ENCODE measurements at places on chromosomes 1 and 21. TPM values are rescaled to one million over a fixed set of nuclear protein-coding genes. Genes with fewer than 3 reads are reported as not detected.

Gene GBP6
- 0.29 TPM for total RNA-seq

Gene GOLPH3L
- total RNA-seq, result 40.5 TPM

Gene SPRR3
- total RNA-seq, result 155 TPM

Gene CFAP107
- 2.7 TPM for total RNA-seq

Gene GUCA2A
- total RNA-seq, result 2.9 TPM

Gene ALX3
- 1.4 TPM for total RNA-seq

Gene PPFIA4
- total RNA-seq, result 4.9 TPM

Gene LCE2A
- total RNA-seq, result not detected

Gene CDCA8
- total RNA-seq, result 35.1 TPM

Gene DNAJC6
- total RNA-seq, result 4.1 TPM

Gene LEFTY2
- total RNA-seq, result not detected

Gene OR14C36
- total RNA-seq, result not detected

DNA sequence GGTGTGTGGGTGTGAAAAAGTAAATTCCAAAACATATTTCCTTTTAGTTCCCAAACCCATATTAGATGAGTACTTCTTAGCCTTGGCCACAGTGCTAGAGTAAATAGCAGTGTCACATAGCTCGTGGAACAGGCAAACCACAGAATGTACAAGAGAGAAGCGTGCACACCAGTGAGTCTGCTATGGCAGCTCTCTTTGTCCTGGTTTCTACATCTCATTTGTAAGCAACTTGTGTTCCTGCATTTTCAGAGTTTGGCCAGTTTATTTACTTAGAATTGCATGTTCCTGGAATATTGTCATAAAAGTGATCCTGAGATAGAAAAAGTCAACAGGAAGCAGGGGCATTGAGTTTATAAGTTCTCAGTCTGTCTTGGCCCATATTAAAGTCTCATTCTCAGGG lies 142.1 kb downstream of the DHRS3 start:
- peaks cover 90% of the 10 kb centered on the region for H3K4me1 ChIP-seq
- peak overlapping the region; percentile 74 for H3K4me3 ChIP-seq
- no peaks in the 10 kb centered on the region for H3K27me3 ChIP-seq
- peak overlapping the region; percentile 95 for H3K27ac ChIP-seq
- DNase-seq, result no peak

- no peaks in the 10 kb centered on the region for H3K27me3 ChIP-seq
- peak overlapping the region; percentile 51 for H3K4me3 ChIP-seq
- H3K4me1 ChIP-seq, result peaks cover 17% of the 10 kb centered on the region
- DNase-seq, result no peak
- no peaks in the 10 kb centered on the region for H3K36me3 ChIP-seq
Measured at GRCh38 chr1:198656500-198656932, 17.7 kb downstream of the PTPRC start.

GRCh38 chr1:90850898-90851710 lies 134.0 kb upstream of the BARHL2 start:
- H3K27ac ChIP-seq, result peak overlapping the region; percentile 69
- peaks cover 3% of the 10 kb centered on the region for H3K4me1 ChIP-seq
- H3K36me3 ChIP-seq, result peaks cover 4% of the 10 kb centered on the region
- H3K27me3 ChIP-seq, result peaks cover 52% of the 10 kb centered on the region
- peak; percentile 87 for DNase-seq

GRCh38 chr21:43602266-43603232 lies 56.7 kb downstream of the HSF2BP start:
- no peak for DNase-seq
- H3K27ac ChIP-seq, result no peak overlapping the region
- H3K27me3 ChIP-seq, result no peaks in the 10 kb centered on the region
- H3K36me3 ChIP-seq, result no peaks in the 10 kb centered on the region
- H3K4me3 ChIP-seq, result no peak overlapping the region

DNA sequence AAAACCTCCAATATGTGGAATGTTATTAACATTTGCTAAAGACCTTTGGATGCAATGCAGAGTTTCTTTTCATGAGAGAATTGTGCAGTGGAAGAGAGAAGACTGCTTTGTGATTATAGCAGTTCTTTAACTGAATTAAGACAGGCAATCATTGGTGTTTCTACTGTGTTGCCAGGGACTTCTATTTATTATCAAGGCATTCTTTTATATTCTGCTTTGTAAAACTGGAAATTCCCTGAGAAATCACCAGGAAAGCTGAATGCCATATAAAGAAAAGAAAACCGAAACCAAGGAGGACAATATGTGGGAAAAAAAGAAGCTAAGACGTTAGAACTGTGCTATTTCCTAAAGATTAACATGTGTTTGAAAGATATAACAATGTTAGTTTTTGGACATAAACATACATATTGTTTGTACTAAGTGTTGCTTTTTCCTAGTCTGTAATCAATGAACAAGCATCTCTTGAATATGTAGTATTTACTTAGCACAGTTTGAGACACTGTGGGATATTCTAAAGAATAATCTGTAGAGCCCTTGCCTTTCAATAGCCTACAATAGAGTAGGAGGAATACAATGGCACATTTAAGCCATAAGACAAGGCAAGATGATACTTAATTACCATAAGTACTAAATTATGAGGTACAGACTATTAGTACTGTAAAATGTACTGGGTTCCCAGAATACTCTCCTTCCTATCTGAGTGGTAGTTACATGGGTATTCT lies 47.1 kb downstream of the EXTL2 start:
- no peaks in the 10 kb centered on the region for H3K36me3 ChIP-seq
- DNase-seq, result no peak
- no peak overlapping the region for H3K4me3 ChIP-seq
- no peak overlapping the region for H3K27ac ChIP-seq

GRCh38 chr1:29460041-29460610 lies 223.8 kb downstream of the PTPRU start:
- H3K4me3 ChIP-seq, result no peak overlapping the region
- H3K27me3 ChIP-seq, result peaks cover 3% of the 10 kb centered on the region
- H3K4me1 ChIP-seq, result peaks cover 5% of the 10 kb centered on the region
- no peaks in the 10 kb centered on the region for H3K36me3 ChIP-seq
- DNase-seq, result no peak
- no peak overlapping the region for H3K27ac ChIP-seq

GRCh38 chr1:106290805-106291501 lies 765.5 kb upstream of the PRMT6 start:
- H3K36me3 ChIP-seq, result no peaks in the 10 kb centered on the region
- no peaks in the 10 kb centered on the region for H3K27me3 ChIP-seq
- H3K4me3 ChIP-seq, result no peak overlapping the region
- H3K27ac ChIP-seq, result no peak overlapping the region

- H3K4me1 ChIP-seq, result peaks cover 19% of the 10 kb centered on the region
- H3K27ac ChIP-seq, result peak overlapping the region; percentile 96
- no peaks in the 10 kb centered on the region for H3K36me3 ChIP-seq
- no peak for DNase-seq
- no peaks in the 10 kb centered on the region for H3K27me3 ChIP-seq
Measured at GRCh38 chr1:117569856-117570255, 36.0 kb upstream of the TENT5C start.

DNA sequence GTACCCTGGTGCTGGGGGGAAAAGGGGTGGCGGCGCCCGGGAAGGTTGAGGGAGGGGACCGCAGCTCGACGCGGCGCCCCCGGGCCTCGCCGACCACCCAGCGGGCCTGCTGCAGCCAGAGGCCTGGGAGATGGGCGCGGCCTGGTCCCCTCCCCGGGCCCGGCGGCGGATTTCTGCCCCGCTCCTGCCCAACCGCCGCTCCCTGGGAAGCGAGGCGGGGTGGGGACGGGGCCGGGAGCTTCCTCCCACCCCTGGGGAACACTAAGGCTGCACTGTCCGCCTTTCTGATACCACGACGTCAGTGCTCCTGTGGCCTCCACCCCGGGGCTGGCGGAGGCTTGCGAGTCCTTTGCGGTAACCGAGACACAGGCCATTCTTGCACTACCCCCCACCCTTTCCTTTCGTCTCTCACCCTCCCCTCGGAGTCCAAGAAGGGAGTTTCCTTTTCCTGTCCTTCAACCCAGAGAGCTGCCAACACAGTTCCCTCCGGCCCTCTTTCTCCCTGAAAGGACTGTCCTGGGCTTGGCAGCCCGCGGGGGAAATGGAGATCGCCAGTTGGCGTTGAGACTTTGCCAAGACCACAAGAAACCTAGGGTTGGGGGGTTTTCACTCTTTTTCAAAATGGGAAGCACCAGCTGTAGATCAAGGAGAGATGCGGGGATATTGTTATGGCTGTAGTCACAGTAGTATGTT lies 742 bp downstream of the SH3GLB1 start:
- H3K4me1 ChIP-seq, result peaks cover 17% of the 10 kb centered on the region
- peak; percentile 79 for DNase-seq
- no peaks in the 10 kb centered on the region for H3K36me3 ChIP-seq
- H3K27ac ChIP-seq, result peak overlapping the region; percentile 98

GRCh38 chr1:193705554-193705981 lies 519.2 kb upstream of the B3GALT2 start:
- DNase-seq, result no peak
- no peak overlapping the region for H3K27ac ChIP-seq
- H3K36me3 ChIP-seq, result no peaks in the 10 kb centered on the region
- H3K4me1 ChIP-seq, result peaks cover 5% of the 10 kb centered on the region
- no peak overlapping the region for H3K4me3 ChIP-seq

DNA sequence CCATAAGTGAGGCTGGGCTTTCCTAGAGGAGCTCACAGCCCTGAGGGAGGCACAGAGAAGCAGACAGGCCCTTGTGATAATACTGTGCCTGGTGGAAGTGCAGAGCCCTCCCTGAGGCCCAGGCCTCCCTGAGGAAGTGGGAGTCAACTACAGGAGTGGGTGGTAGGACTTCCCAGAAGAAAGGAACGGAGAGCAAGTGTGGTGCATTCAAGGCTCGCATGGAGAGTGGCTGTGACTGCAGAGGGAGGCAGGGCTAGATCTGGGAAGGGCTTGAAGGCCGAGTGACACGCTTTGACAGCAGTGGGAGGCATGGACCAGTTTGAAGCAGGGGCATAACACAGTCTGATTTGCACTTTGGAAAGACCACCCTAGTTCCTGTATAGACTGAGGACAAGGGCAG lies 37.3 kb downstream of the AZIN2 start:
- H3K27ac ChIP-seq, result no peak overlapping the region
- DNase-seq, result peak; percentile 53
- H3K4me3 ChIP-seq, result no peak overlapping the region
- no peaks in the 10 kb centered on the region for H3K36me3 ChIP-seq
- H3K27me3 ChIP-seq, result peaks cover 10% of the 10 kb centered on the region
- H3K4me1 ChIP-seq, result peaks cover 5% of the 10 kb centered on the region

DNA sequence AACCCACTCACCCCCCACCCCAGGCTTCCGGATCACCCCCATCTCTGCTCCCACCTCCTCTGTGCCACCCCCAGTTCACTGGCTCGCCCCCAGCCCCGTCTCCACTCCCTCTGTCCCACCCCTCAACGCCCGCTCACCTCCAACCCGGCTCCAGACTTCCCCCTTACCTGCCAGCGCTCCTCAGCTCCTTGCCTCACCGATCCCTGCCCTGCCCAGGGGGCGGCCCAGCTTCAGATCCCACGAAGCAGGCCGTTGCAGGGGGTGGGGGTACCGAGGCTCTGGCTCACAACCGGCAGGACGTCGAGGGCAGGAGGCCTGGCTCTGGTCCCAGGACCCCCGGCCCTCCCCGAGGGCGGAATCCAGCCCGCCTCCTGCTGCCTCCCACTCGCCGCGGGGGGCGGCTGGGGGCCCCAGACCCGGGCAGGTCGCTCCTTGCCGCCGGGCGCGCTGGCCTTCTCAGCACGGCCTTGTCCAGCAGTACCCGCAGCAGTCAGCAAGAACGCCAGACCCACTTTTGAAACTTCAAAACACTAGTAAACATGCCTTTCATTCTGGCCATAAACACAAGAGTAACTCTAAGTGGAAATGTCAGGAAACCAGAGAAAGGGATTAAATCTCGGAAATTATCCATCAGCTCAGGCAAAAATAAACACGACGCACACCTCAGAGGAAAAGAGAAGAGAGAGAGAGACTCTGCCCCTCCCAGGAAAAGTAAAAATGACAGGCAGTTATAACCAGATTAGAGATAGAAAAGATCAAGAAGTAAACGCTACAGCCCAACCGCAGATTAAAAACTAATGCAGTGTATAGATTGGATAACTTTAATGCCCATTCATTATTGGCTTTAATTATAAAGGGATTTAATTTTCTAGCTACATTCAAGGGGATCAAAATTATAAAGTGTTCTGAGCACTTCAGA lies 1.0 kb upstream of the FAM89A start:
- peaks cover 16% of the 10 kb centered on the region for H3K4me1 ChIP-seq
- H3K27me3 ChIP-seq, result peaks cover 24% of the 10 kb centered on the region
- H3K36me3 ChIP-seq, result peaks cover 11% of the 10 kb centered on the region
- peak overlapping the region; percentile 46 for H3K27ac ChIP-seq
- H3K4me3 ChIP-seq, result peak overlapping the region; percentile 81
- no peak for DNase-seq

DNA sequence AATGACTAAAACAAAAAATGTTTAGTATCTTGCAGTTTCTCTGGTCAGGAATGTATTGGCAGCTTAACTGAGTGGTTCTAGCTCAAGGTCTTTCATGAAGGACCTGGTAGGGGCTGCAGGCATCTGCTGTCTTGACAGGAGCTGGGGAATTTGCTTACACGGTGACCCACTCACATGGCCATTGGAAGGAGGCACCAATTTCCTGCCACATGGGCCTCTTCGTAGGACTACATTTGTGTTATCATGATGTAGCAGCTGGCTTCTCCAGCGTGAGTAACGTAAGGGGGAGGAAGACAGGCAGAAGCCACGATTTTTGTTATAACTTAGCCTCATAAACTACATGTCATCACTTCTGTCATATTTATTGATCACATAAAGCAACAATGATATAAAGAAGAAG lies 376.3 kb downstream of the AMY1C start:
- H3K36me3 ChIP-seq, result no peaks in the 10 kb centered on the region
- no peaks in the 10 kb centered on the region for H3K27me3 ChIP-seq
- no peaks in the 10 kb centered on the region for H3K4me1 ChIP-seq
- no peak for DNase-seq

- H3K27me3 ChIP-seq, result peaks cover 3% of the 10 kb centered on the region
- no peak overlapping the region for H3K4me3 ChIP-seq
- H3K27ac ChIP-seq, result no peak overlapping the region
- H3K36me3 ChIP-seq, result no peaks in the 10 kb centered on the region
- DNase-seq, result no peak
- no peaks in the 10 kb centered on the region for H3K4me1 ChIP-seq
Measured at GRCh38 chr1:86105533-86105866, 51.1 kb downstream of the COL24A1 start.

DNA sequence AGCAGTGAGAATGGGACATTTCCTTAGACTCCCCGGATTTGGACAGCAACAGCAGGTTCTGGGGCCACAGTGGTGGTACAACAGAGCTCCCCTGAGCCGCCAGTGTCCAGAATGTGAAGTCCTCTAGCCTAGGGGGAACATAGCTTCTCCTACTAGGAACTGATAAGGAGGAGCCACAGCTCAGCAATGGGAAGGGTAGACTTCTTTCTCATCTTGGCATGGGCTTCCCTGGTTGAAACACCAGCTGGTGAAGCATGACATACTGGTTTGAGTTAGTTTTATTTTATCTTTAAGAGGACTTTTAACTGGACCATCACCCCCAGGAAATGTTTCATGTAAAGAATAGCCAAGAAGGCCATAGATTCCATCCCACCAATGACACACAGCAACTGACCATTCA lies 68.4 kb downstream of the KCNJ15 start:
- no peak overlapping the region for H3K4me3 ChIP-seq
- peaks cover 23% of the 10 kb centered on the region for H3K4me1 ChIP-seq
- peaks cover 3% of the 10 kb centered on the region for H3K27me3 ChIP-seq
- no peaks in the 10 kb centered on the region for H3K36me3 ChIP-seq

- peaks cover 9% of the 10 kb centered on the region for H3K27me3 ChIP-seq
- no peaks in the 10 kb centered on the region for H3K36me3 ChIP-seq
- H3K4me1 ChIP-seq, result peaks cover 8% of the 10 kb centered on the region
- H3K27ac ChIP-seq, result no peak overlapping the region
- no peak overlapping the region for H3K4me3 ChIP-seq
Measured at GRCh38 chr21:35575280-35575915, 484.9 kb downstream of the SETD4 start.

All from type B pancreatic cell (in vitro differentiated cells).